ENCODE measurements at places on chromosomes 2 and 18. TPM values are rescaled to one million over a fixed set of nuclear protein-coding genes. Genes with fewer than 3 reads are reported as not detected.

Gene TGFA
- 10.3 TPM for polyA plus RNA-seq

Gene CTIF
- polyA plus RNA-seq: 12.2 TPM

Gene CD207
- polyA plus RNA-seq: 0.06 TPM

DNA sequence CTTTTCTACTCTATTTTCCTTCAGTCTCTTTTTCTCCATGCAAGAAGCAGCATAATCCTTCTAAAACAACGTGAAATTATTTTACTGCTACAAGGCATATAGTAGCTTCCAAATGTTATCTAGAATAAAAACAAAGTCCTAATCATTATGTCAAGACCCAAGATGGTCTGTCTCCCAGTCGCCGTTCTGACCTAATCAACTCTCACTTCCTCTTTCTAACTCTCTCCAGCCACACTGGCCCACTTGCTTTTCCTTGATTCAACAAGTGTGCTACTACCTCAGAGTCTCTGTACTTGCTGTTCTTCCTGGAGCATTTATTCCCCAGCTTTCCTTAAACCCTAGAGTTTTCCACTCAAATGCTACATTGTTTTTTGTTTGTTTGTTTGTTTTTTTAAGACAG lies 1491.2 kb downstream of the LRP1B start:
- DNase-seq: peak; percentile 40

- DNase-seq: no peak
Observed at GRCh38 chr18:53701697-53702096, 522.8 kb downstream of the MBD2 start.

Gene QPCT
- 3.0 TPM for polyA plus RNA-seq

- DNase-seq: peak; percentile 32
Observed at GRCh38 chr2:7570247-7570646, 653.0 kb downstream of the RNF144A start.

DNA sequence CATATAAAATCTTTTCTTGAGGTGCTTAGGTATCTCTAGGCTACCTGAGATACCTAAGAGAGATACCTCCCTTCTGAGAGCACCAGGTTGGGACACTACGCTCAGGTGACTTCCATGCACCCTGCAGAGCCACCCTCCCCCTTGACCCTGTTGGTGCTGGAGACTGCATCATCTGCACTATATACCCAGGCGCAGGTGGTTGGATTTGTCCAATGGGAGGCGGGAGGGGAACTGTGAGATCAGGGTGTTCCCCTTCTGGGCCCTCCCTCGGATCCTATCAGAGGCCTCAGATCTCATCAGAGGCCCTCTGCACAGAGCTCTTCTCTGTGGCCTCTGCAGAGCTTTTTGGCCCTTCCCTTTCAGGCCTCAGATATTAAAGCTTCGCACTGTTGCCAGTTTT lies 158.4 kb downstream of the SH3RF3 start:
- no peak for DNase-seq

GRCh38 chr2:38108907-38109731 lies 33.2 kb upstream of the CYP1B1 start:
- DNase-seq: no peak

DNA sequence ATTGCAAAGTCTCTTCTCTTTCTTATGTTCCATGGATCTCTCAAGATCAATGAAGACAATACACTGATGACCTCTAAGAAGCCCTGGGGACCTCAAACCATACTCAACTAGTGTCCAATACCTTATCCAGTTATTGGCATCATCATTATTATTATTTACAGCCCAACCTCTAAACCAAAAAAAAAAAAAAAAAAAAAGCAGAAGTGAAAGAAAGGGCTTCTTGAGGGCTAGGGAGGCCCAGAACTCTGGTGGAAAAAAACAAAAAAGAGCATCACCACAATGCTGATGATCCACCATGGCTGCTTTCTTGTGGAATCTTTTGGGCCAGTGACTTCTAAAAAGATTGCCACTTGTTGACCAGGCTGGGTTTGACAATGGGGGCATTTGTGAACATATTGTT lies 324.9 kb downstream of the LPIN1 start:
- DNase-seq: no peak

Gene ERICH2
- polyA plus RNA-seq: 4.6 TPM

Gene SERPINB13
- 0.20 TPM for polyA plus RNA-seq

- no peak for DNase-seq
Observed at GRCh38 chr18:22283397-22283796, 114.0 kb downstream of the GATA6 start.

Measured in lung (tissue), 17 donors.